Stimulated activated CD4-positive, alpha-beta T cell treated with anti-CD3 and anti-CD28 coated beads, TNF-alpha, amount 100 ng/mL, for 1 hour (primary cell): ENCODE measurements at places on chromosomes 6 and 20.

DNA sequence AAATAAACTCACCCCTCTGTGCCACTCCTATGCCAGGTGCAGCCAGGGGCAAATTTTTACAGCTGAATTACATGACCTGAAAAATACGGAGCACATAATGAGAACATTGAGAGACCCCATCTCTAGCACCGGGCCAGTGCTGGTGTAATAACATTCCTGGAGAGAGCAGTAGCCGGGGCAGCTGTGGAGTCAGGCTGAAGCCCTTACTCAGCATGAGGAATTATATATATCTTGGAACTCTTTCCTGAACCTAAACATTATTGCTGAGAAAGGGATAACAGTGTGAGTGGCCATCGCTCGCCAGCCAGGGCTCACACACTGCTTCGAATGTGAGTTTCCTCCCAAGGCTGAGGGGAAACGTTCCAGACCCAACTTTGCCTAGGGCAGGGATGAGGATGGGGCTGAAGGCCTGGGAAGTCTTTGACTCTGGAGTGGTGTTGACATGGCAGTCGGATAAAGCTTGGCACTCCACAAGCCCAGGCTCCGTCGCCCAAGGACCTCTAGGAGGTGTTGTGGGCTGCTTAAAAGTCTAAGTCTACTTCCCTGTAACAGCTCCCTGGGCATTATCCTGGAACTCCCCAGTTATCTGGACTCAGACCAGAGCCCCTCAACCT lies 269.8 kb downstream of the CDC5L start:
- DNase-seq: no peak

DNA sequence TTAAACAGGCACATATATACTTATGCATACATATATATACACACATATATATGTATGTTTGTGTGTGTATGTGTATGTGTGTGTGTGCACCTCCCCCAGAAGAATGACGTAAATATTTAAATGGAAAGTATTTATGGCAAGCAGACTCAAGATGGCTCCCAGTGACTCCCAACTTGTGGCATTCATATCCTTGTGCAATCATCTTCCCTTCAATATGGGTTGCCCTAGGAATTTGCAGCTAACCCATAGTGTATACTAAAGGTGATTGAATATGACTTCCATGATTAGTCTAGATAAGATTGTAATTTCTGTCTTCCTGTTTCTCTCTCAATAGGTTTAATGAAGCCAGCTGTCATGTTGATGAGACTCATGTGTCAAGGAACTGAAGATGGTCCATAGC lies 127.6 kb downstream of the TRDN start:
- no peak for DNase-seq

DNA sequence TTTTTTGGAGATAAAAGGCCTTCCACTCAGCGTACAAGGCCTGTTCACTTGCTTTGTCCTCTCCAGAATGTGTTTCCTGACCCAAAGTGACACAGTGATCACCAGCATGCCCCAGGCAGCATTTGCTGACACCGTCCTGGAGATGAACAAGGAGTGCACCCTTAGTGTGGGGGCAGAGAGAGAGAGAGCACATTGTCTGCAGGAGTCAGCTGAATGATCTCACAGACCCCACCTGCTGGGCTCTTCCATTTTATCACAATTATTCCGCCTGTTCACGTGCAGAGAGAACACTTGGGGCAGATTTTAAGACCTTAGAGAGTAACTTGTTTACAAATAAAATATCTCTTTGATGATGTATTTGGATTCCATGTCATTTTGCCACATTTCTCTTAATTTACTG lies 22.4 kb upstream of the MAS1L start:
- no peak for DNase-seq

DNA sequence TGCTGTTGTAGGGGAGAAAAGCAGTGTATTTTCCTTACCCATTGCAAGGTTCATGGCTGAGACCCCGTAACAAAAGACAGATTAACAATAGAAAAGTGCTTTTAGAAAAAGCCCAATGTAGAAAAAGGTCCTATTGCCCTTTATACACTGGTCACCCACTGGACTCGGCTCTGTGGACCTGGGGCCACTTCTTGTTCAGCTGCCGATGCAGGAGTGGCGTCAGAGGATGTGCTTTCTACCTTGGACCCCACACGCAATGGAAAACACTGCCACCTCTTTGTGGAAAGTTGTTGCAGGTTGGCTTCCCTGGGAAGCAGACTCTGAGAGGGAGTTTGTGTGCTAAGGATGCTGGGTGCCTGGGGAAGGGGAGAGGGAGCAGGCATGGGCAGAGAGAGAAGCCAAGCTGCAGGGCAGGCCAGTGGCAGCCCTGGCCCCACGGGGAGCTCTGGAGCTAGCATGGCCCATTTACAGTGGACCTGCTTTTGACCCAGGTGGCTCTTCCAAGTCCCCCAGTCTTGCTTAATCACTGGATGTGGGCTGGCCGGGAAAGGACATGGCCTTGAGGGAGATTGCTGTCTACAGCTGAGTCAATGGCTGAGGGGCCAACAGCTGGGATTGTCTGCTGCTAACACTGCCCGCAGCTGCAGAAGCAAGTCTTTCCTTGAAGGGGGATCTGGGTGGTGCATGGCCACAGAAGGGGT lies 142.9 kb downstream of the CDC5L start:
- no peak for DNase-seq

- no peak for DNase-seq
These were observed 8.0 kb upstream of the SIM1 start for GRCh38 chr6:100472674-100473073.

GRCh38 chr6:77837034-77837784 lies 184.4 kb downstream of the MEI4 start:
- DNase-seq: no peak

- no peak for DNase-seq
These were observed 136.3 kb upstream of the GRIK2 start for GRCh38 chr6:101257163-101257562.

DNA sequence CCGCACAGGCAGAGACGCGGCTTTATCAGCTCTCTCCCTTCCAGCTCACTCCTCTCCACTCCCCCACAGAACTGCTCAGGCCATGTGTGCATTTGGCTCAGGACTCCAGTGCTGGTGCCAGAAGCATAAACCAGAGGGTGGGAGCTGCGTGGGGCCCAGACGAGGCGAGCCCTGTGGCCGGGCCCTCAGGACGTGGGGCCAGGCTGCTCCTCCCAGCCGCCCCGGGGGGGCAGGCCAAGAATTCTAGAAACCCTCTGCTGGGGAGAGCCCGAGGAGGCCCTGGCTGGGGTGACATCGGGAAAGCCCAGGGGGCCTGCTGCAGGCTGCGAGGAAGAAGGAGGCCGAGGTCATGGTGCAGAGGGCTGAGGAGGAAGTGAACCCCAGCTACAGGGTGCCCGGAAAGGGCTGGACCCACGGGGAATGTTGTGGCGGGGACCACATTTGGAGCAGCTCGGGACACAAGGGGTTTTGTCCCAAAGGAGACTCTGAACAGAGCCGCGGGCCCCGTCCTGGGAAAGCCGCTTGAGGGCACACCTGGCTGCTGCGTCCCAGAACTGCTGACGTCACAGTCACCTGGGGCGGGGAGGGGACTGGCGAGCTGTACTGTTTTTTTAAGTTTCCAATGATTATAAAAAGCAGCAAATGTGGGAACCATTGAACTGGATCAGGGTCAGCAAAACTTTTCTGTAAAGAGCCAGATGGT lies 107.1 kb downstream of the BANF2 start:
- DNase-seq: no peak

DNA sequence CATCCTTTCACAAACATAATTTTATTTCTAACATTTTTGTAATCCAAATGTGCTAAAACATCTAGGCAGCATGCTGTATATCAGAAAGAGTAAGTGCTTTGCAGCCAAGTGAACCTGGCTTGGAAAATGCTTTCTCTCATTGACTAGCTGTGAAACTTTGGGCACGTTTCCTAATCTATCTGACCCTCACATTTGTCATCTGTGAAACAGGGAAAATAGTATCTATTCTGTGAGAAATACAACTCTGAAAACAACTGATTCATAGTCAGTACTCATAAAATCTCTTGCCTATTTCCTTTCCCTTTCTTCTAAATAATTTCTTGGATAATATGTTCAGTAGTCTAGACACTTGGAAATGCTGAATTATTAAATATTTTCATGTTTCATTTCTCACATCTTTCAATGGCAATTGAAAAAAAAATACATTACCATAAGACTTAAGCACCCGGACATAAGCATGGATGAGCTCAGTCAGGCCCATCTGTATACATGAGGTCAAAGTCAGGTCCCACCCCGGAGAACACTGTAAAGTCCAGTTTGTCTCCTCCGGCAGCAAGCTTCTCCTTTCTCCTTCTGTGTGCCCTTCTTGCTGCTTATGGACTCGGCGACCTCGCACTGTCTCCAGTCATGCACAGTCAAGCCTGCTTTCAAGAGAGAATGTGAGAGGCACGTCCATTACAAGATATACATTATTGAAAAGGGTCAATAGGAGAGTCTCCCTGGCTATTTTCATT lies 455.0 kb upstream of the SOX4 start:
- no peak for DNase-seq

DNA sequence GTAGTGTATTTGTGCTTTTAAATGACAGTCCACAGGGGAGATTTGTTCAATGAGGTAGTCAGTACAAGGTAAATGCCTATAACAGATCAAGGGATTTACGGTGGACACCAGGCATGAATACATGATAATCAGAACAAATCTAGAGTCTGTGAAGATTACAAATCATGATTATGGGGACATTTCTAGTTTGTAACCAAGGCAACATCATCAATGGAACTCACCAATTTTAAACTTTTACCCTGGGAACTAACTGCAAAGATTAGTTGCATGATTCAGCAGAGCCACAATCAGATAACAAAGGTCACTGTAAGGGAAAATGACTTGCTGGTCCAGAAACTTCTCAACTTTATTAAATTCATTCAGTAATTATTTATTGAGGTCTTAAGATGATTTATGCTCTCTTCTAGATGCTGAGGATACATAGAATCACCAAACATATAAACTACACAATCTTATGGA lies at the start of gene CRISP1:
Gene CRISP1 (minus strand): TSS at position 51 of the 459 bp plus-strand sequence. CDS start 9,135 bp downstream, outside the sequence.
- no peak for DNase-seq

- no peak for DNase-seq
These were observed 38.6 kb downstream of the OVOL2 start for GRCh38 chr20:18019068-18019467.

DNA sequence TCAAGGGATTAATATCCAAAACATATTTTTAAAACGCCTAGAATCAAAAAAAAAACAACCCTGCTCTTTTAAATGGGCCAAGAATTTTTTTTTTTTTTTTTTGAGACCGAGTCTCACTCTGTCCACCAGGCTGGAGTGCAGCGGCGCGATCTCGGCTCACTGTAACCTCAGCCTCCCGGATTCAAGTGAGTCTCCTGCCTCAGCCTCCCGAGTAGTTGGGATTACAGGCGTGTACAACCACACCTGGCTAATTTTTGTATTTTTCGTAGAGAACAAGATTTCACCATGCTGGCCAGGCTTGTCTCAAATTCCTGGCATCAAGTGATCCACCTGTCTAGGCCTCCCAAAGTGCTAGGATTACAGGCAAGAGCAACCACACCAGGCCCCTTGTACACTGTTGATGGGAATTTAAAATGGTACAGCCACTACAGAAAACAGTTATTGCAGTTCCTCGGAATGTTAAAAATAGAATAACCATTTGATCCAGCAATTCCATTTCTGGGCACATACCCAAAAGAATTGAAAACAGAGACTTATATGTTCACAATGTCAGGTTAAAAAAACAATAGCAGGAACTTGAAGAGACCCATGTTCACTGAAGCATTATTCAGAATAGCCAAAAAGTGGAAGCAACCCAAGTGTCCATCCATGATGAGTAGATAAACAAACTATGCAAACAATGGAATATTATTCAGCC lies 3.1 kb upstream of the MYL9 start:
- DNase-seq: no peak

- no peak for DNase-seq
These were observed 194.4 kb downstream of the BTBD3 start for GRCh38 chr20:12112089-12112474.

GRCh38 chr6:37979392-37980221 lies 160.1 kb downstream of the ZFAND3 start:
- DNase-seq: no peak

DNA sequence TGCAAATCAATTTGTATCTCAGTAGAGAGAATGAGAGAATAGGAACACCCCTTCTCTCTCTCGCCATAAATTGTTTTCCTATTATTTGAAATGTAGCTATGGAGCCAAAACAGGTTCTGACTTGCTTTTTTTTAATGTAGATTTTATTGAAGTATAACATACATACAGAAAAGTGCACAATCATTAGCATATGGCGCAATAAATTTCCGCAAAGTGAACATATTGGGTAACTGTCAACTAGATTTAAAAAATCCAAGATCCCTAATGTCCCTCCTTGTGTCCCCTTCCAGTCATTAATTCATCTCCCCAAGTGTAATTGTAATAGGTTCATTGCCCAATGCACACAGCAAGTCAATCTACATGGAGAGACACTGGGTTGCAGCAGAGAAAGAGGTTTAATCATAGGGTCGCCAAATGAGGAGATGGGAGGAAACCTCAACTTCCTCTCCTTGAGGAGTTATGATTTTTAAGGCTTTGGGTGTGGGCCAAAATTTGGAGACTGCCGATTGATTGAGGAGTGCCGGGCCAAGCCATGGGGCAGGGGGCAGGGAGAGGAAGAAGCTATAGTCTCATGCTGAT lies 43.3 kb upstream of the TGM3 start:
- DNase-seq: no peak

- no peak for DNase-seq
These were observed 492.3 kb downstream of the PREX1 start for GRCh38 chr20:48335308-48336050.

- DNase-seq: no peak
These were observed 154.8 kb upstream of the SLC35B3 start for GRCh38 chr6:8589941-8590729.

GRCh38 chr20:57663241-57663640 lies 43.0 kb upstream of the ZBP1 start:
- no peak for DNase-seq

DNA sequence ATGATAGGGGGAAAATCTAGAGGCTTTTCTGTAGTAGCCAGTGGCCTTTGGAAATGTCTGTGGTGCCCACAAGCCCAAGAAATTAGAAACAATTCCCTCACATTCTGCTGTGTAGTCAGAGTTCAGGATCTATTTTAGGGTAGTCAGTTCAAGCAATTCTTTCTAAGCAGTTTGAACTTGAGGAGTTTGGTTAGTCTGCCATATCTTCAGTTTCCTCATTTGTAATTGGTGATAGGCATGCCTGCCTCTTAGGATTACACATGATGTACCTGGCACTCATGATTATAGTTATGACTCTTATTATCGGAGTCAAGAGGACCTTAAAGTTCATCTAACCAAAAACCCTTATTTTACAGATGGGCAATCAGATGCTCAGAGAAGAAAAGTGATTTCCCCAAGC lies 21.2 kb upstream of the MEP1A start:
- DNase-seq: no peak

DNA sequence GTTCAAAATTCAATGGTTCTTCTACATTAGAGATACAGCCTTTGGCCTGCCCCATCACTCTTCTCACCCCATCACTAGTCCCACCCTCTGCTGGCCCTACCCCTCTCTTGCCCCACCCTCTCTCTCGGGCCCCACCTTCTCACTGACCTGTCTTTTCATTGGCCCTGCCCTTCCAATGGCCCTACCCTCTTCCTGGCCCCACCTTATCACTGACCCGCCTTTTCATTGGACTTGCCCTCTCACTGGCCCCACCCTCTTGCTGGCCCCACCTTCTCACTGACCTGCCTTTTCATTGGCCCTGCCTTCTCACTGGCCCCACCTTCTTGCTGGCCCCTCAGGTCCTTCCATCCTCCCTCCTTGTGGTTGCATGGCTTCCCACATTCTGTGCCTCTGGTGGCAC lies 107.2 kb upstream of the PLEKHG1 start:
- no peak for DNase-seq
